ENCODE measurements at places on chromosomes 2 and 18. TPM values are rescaled to one million over a fixed set of nuclear protein-coding genes. Genes with fewer than 3 reads are reported as not detected.

TEKT4 gene
- not detected for total RNA-seq

- DNase-seq = no peak
- H3K36me3 ChIP-seq = no peaks in the 10 kb centered on the region
- H3K27ac ChIP-seq = no peak overlapping the region
- H3K4me3 ChIP-seq = no peak overlapping the region
- no peaks in the 10 kb centered on the region for H3K4me1 ChIP-seq
- no peaks in the 10 kb centered on the region for H3K27me3 ChIP-seq
These were observed 47.7 kb upstream of the SMAD2 start for GRCh38 chr18:47978141-47978540.

RAB17 gene
- total RNA-seq = not detected

RGPD8 gene
- 24.3 TPM for total RNA-seq

DNA sequence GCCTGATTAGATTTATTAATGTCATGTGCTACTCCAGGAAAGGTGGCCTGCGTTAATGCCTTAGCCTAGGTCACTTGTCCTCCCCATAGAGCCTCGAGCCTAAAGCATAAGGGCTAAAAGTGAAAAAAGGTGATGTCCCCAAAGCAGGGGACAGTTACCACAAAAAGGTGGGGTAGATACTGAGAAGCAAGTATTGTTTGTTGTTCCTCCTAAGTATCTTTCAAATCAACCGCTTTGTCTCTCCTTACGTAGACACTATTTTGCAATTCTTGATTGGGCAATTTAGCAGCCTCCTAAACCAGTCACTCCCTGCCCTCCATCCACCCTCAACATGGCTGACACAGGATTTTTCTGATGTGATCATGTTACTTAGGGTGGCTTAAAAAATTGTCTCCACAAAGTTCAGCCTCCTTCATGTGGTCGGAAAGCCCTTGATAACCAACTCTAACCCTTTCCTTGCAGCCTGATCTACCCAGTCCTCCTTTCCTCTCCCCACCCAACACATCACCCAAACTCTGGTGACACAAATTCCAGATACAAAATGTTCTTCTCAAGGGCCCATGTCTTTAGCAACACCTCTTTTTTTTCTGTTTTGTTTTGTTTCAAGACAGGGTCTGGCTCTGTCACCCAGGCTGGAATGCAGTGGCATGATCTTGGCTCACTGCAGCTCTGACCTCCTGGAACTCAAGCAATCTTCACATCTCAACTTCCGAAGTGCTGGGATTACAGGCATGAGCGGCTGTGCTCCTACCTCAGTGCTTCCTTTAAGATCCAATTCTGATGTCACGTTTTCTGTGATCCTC, 6.9 kb downstream of the INHA start:
- DNase-seq = no peak
- no peak overlapping the region for H3K4me3 ChIP-seq
- no peaks in the 10 kb centered on the region for H3K27me3 ChIP-seq
- no peaks in the 10 kb centered on the region for H3K4me1 ChIP-seq
- H3K36me3 ChIP-seq = no peaks in the 10 kb centered on the region

GPR148 gene
- total RNA-seq = not detected

GALNT14 gene
- not detected for total RNA-seq

GRCh38 chr2:105438104-105438929, 39.5 kb upstream of the FHL2 start:
- H3K4me1 ChIP-seq = no peaks in the 10 kb centered on the region
- no peak overlapping the region for H3K4me3 ChIP-seq
- peak overlapping the region; percentile 30 for H3K27ac ChIP-seq
- no peak for DNase-seq
- H3K27me3 ChIP-seq = no peaks in the 10 kb centered on the region

DNA sequence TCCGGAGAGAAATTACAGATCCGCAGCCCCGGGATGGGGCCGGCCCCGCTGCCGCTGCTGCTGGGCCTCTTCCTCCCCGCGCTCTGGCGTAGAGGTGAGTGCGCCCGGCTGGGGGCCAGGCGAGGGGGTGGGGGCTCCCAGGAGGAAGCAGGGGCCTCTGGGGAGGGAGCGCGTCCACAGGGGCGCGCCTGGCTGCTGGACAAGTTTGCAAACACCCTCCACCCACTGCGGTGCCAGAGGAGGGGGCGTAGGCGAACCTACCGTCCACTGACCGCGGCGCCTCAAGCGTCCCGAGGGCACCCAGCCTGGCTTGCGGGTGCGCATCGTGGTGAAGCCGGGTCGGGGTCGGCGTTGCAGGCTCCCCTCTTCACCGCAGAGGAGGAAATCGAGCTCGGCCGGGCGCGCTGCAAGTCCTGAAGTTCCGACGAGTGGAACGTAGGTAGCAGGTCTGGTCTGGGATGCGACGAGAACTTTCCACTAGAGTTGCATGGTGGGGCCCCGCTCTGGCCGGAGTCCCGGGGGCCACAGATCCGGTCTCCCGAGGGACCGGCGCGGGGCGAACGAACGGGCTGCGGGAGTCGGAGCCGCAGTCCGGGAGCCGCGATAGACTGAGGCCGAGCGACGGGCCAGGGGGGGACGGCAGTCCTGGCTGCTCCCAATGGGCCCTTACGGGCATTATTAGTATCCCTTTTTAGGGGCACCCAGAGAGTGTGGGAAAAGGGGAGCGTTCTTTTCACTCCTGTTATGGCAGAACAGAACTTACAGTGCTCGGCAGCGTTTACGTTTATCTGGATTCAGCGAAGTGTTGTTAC, 502 bp downstream of the MERTK start:
- no peaks in the 10 kb centered on the region for H3K27me3 ChIP-seq
- H3K27ac ChIP-seq = peak overlapping the region; percentile 61
- DNase-seq = no peak
- H3K4me3 ChIP-seq = peak overlapping the region; percentile 96

GRCh38 chr2:172333978-172334330, 93.4 kb upstream of the ITGA6 start:
- H3K27me3 ChIP-seq = no peaks in the 10 kb centered on the region
- H3K4me1 ChIP-seq = no peaks in the 10 kb centered on the region
- H3K27ac ChIP-seq = peak overlapping the region; percentile 13
- no peaks in the 10 kb centered on the region for H3K36me3 ChIP-seq
- no peak for DNase-seq

DNA sequence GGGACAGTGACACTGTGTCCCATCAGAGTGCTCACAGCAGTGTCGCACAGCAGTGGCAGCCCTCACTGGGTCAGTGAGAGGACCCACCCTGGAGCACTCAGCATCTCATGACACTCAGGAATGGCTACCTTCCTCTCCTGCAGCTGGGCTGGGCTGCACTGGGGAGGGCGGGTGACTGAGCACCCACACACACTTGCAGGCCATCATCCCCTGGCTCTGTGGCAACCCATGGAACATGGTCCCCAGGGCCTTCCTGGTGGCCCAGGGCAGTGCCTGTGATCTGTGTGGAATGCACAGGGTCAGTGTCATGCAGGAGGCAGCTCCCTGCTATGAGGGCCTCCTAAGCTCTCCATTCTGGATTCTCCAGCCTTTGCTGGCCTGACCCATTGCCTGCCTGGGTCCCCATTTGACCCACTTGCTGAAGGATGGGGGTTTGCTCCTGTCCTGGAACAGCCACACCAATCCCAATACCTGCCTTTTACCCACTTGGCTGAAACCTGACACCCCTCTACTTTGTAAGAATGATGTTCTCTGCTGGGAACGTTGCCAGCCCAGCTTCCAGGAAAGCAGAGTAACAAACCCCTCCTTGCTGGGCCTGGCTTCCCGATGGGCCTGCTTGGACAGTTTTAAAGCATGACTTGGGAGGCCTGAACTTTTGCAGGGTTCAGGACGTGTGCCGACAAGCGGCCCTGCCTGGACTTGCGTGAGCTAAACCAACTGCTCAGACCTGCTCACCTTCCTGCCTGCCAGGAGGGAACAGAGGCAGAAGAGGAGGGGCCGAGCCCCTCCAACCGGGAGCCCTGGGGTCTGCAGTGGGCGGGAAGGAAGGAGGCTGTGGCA, 13.7 kb downstream of the HS6ST1 start:
- H3K4me1 ChIP-seq = peaks cover 98% of the 10 kb centered on the region
- H3K27ac ChIP-seq = peak overlapping the region; percentile 80
- no peak overlapping the region for H3K4me3 ChIP-seq
- no peaks in the 10 kb centered on the region for H3K36me3 ChIP-seq

GRCh38 chr18:79582978-79583377, 96.6 kb upstream of the CTDP1 start:
- no peak overlapping the region for H3K4me3 ChIP-seq
- no peaks in the 10 kb centered on the region for H3K27me3 ChIP-seq
- no peak for DNase-seq
- no peak overlapping the region for H3K27ac ChIP-seq
- no peaks in the 10 kb centered on the region for H3K36me3 ChIP-seq

DNA sequence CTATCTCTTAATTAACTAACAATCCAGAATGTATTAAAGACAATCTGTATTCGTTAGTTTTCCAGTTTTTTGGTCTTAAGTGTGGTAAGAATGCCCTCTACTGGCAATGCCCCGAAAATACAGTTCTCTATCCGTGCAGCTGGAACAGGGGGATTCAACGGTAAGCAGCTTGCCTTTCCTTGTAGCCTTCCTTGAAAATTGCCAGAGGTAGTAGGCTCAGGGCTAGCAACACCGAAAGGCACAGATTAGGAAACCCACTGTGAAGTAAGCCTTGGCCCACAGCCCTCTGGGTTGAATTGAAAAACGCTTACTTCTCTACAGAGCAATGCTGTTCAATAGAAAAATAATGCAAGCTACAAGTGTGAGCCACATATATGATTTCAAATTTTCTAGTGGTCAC, 17.1 kb upstream of the VPS4B start:
- no peak for DNase-seq
- no peaks in the 10 kb centered on the region for H3K27me3 ChIP-seq
- no peaks in the 10 kb centered on the region for H3K4me1 ChIP-seq
- no peaks in the 10 kb centered on the region for H3K36me3 ChIP-seq
- H3K27ac ChIP-seq = no peak overlapping the region

TXNL1 gene
- total RNA-seq = 19.5 TPM

DNA sequence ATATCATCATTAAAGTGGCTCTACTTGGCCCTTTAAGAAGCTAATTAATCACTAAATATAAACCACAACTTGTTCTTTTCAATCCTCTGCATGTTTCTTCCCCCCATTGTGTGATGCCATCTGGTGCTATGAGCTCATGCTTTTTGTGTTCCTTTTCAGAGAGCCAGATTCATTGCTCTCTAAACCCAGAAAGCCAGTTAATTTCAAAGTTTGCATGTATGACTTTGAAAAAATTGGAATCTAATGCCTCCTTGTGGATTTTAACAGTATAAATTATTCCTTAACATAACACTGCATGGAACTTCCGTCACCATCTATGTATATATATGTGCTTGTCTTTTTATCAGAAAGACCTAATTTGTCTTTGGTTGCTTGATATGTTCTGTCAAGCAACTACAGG, 31.1 kb downstream of the TMEM178A start:
- H3K27me3 ChIP-seq = no peaks in the 10 kb centered on the region
- H3K4me1 ChIP-seq = no peaks in the 10 kb centered on the region
- no peak overlapping the region for H3K4me3 ChIP-seq
- no peaks in the 10 kb centered on the region for H3K36me3 ChIP-seq
- no peak for DNase-seq
- no peak overlapping the region for H3K27ac ChIP-seq

GRCh38 chr2:167842047-167842446, 405.3 kb downstream of the STK39 start:
- no peak overlapping the region for H3K4me3 ChIP-seq
- no peak overlapping the region for H3K27ac ChIP-seq
- no peaks in the 10 kb centered on the region for H3K36me3 ChIP-seq
- no peak for DNase-seq
- H3K27me3 ChIP-seq = no peaks in the 10 kb centered on the region

PROKR1 gene
- not detected for total RNA-seq

DNA sequence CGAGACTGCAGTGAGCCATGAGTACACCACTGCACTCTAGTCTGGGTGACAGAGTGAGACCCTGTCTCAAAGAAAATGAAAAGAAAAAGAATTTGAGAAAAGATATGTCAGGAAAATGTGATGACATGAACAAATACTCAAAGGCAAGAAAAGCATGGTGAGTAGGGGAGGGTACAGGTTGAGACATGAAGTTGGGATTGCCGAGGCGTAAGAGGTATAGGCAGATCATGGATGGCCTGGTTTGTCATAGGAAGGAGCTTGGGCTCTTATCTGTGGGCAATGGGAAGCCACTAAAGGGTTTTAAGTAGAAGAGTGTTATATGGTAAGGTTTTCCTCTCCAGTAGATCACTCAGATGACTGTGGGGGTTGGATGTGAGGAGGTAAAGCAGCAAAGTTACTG, 32.3 kb downstream of the SPAST start:
- no peaks in the 10 kb centered on the region for H3K36me3 ChIP-seq
- DNase-seq = no peak
- no peak overlapping the region for H3K27ac ChIP-seq
- H3K4me3 ChIP-seq = no peak overlapping the region

- H3K4me1 ChIP-seq = no peaks in the 10 kb centered on the region
- DNase-seq = no peak
- H3K36me3 ChIP-seq = no peaks in the 10 kb centered on the region
- H3K27me3 ChIP-seq = no peaks in the 10 kb centered on the region
These were observed 55.1 kb downstream of the LTBP1 start for GRCh38 chr2:33001823-33002222.

ALPI gene
- not detected for total RNA-seq

DNA sequence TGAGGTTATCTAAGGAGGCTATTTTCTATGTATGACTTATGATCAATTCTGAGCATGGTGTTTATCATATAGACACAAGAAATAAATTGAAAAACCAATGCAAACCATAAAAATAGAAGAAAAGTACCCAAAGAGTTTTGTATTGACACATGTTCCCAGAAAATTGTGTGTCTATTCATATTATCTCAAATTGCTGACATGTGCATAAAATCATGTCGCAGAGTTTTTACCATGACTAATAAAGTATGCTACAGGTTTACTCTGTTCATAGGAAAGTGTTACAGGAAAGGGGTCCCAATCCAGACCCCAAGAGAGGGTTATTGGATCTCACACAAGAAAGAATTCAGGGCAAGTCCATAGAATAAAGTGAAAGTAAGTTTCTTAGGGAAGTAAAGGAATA, 290.7 kb upstream of the NRXN1 start:
- no peaks in the 10 kb centered on the region for H3K27me3 ChIP-seq
- H3K27ac ChIP-seq = no peak overlapping the region
- H3K4me3 ChIP-seq = no peak overlapping the region

- no peaks in the 10 kb centered on the region for H3K36me3 ChIP-seq
- DNase-seq = no peak
- H3K27me3 ChIP-seq = no peaks in the 10 kb centered on the region
- no peak overlapping the region for H3K4me3 ChIP-seq
- no peak overlapping the region for H3K27ac ChIP-seq
These were observed 400.3 kb upstream of the PKDCC start for GRCh38 chr2:41647468-41648050.

DNA sequence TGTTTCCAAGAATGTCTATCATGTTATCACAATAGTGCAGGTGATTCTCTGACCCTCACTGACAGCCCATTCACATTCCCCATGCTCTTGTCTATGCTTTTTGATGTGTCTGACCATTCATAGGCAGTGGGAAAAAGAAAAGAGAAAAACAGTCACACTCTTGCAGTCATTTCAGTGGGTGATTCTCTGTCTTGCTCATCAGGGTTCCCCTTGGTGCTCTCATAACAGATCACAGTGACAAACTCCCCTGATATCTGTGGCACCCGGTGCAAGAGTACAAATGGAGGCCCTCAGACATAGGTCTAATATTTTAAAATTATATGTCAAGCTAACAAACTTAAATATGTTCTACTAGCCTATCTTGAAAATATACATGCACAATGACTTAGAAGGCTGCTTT, 72.7 kb upstream of the PPP1CB start:
- no peak overlapping the region for H3K27ac ChIP-seq
- H3K4me3 ChIP-seq = no peak overlapping the region
- H3K27me3 ChIP-seq = no peaks in the 10 kb centered on the region
- H3K36me3 ChIP-seq = no peaks in the 10 kb centered on the region
- H3K4me1 ChIP-seq = peaks cover 10% of the 10 kb centered on the region

IL36B gene
- total RNA-seq = not detected

DCC gene
- total RNA-seq = not detected
